ENCODE measurements at places on chromosomes 12 and 14. TPM values are rescaled to one million over a fixed set of nuclear protein-coding genes. Genes with fewer than 3 reads are reported as not detected.
A peak's percentile ranks its signal among the peaks of the same experiment; 100 is the strongest.

DNA sequence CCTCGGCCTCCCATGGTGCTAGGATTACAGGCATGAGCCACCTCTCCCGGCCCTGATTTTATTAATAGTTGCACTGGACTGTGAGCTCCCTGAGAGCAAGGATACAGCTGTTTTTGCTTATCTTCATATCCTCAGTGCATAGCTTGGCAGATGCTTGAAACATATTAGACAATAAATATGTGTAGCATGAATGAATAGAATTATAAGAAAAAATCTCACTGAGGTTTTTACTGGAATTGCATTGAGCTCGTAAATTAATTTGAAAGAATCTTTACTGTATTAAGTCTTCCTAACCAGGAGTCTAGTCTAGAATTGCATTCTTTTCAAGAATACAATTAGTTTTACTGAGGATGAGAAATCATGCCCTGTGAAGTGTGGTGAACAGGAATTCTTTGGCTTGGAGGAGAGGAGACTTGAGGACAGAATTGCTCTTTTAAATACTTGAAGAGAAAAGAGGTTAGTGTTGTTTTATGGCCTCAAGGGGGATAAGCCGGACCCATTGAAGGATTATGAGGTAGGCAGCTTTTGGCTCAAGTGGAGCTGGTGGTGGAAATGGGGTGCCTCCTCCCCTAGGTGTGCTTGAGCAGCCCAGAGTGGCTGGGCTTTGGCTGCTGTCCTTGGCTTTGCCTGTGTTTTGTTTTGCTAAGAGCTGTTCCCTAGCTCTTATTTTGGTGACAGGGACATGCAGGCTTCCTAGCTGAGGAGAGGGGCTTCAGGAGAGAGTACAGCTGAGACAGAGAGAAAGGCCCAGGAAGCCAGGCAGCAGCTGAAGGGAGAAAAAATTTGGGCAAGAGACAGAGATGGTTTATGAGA is 34.0 kb downstream of the PLEKHD1 start:
- no peak for DNase-seq

The FOXN3 gene
- 72.9 TPM for total RNA-seq

The NEUROD4 gene
- total RNA-seq, result not detected

The MYL6B gene
- 6.5 TPM for total RNA-seq

The SIX1 gene
- total RNA-seq, result not detected

DNA sequence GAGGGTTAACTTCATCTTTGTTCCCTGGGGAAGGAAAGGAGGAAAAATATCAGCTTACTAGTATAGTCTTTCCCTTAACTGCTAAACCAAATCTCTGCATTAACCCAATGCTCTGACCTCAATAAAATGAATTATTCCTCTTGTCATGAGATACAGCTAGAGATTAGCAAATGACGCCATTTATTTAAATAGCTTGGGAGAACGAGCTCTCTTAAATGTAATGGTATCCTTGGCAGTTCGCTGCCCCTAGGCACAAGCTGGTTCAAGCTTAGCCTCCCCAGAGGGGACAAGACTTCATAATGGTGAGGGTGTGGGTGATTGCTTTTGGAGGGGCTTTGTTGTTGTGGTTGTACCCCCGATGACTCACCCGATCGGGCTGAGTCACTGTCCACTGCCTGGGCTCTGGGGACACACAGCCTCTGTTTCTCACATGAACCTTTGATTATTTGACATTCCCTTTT is 19.6 kb downstream of the FNTB start:
- DNase-seq, result no peak

GRCh38 chr12:42099433-42099832 is 45.2 kb downstream of the GXYLT1 start:
- no peak for DNase-seq

DNA sequence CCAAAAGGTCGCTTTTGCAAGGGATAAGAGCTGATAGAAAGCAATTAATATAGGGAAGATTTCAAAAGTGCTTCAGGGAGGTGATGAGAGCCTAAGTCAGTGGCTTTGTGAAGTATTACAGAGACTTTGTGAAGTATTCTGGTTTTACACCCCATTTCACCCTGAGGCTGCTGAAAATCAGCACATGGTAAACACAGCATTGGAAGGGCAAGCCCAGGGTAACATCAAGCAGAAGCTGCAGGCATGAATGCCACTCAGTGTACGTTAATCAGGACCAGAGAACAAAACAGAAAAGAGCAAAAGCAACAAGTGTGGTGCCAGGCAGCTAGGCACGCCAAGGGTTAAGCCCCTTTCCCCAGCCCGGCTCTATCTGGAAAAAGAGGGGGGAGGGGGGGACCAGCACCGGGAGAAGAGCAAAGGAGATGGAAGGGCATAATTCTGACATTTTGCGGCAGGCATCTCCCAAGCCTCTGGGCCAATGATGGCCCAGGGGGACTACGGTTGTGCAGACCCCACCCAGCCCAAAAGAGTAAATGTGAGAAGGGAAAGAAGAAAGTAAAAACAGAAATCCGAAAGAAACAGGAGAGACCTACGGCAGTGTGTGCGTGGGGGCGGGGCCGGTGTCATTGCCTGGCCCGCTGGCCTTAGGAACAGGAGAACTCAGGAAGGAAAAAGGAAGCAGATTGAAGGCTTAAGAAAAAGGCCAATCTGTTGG is 58.9 kb downstream of the DHRS2 start:
- DNase-seq, result no peak

DNA sequence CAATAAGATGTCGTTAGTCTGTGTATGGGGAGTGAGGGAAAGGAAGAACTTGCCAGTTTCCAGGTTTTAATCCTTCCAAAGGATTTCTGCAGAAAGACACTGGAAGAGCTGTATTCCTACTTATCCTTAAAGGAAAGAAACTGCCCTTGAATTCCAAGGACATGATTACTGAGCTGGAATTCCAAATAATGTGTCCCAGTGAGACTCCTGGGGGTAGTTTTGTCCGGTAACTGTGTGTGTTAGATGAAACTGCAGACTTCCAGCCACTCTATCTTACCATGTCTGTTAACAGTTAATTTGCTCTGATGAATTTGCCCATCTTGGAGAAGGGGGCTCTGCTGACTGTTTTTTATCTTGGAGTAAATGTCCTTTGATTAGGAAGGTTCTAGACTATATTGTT is 33.0 kb downstream of the CKB start:
- DNase-seq, result no peak

DNA sequence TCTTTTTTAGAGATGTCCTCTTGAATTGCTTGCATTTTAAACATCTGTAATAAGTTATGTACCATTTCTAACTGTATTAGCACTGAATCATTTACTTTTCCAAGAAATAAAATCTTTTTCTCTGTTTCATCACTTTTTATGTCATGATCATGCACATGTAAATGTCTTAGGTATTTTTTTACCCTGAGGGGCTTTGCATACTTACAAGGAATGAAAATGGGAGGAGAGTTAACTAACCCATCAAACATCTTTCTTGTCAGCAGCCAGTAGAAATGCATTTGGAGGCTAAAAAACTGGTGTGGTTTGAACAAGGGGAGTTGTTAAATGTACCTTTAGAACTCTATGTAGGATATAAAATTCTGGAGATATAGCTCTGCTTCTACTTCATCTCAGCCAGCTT is 1080.3 kb downstream of the GALC start:
- no peak for DNase-seq

GRCh38 chr12:110638796-110639195 is 24.9 kb downstream of the TCTN1 start:
- DNase-seq, result no peak

The GALNT9 gene
- total RNA-seq, result not detected

The CEBPE gene
- not detected for total RNA-seq

DNA sequence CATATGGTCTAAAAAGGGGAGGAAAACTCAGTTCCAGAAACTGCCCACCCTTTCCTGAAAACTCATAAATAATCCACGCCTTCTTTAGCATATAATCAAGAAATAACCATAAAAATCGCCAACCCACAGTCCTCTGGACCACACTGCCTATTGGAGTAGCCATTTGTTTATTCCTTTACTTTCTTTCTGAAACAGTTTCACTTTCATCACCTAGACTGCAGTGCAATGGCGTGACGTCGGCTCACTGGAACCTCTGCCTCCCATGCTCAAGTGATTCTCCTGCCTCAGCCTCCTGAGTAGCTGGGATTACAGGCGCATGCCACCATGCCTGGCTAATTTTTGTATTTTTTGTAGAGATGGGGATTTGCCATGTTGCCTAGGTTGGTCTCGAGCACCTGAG is 44.2 kb downstream of the CLMN start:
- peak; percentile 6 for DNase-seq

DNA sequence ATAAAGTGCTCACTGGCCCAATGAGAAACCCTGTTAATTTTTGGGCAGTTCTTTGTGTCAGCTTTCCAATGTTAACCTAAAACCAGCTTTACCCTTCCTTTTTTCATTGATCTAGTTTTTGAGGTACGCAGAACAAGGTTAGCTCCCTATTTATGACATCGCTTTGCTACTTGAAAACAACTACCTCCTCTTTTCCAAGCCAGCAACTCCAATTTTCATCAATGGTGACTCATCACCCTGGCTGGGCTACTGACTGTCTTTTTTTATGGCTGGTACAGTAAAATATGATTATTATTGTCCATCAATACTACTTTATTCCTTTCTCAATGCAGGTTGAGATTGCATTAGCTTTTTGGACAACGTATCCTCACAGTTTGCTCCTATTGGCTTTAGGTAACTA is 22.5 kb upstream of the AKAP6 start:
- no peak for DNase-seq

DNA sequence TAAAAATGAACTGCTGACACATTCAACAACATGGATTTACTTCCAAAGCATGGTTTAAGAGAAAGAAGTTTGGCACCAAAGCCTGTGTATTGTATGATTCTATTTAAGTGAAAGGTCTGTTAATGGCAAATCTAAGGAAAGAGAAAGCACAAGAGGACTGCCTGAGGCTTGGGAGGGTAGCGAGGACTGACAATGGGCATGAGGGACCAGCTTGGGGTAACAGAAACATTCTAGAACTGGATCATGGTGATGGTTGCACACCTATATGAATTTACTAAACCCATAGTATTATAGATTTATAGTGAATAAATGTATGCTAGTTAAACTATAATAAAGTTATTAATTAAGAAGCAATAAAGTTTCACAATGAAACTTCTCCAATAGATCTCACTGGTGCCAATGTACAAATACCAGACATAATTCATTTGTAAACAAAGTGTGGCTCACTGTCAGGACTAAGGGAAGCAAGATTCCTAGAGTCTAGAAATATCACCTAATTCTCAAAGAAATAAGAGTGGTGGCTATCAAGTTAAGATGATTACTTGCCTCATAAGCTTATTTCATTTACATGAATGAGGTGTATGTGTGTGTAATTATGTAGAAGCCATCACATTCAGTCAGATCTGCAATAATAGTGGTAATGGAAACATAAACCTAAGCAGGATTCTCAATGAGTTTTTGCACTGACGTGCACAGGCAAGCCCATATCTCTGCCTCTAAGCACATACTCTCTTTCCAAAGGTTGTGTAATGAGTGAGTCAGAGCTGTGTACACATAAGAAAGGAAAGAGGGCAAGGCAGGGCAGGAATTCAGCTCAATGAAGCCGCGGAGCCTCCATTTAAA is 353.4 kb downstream of the KCNH5 start:
- no peak for DNase-seq

The CTSG gene
- 0.55 TPM for total RNA-seq

GRCh38 chr14:21652209-21652808 is 1.3 kb upstream of the OR4E2 start:
- no peak for DNase-seq
